Left renal pelvis (tissue), 4 donors: ENCODE measurements at places on chromosomes 16 and 17.

- DNase-seq: no peak
These were observed 301.7 kb upstream of the N4BP1 start for GRCh38 chr16:48911700-48912099.

DNA sequence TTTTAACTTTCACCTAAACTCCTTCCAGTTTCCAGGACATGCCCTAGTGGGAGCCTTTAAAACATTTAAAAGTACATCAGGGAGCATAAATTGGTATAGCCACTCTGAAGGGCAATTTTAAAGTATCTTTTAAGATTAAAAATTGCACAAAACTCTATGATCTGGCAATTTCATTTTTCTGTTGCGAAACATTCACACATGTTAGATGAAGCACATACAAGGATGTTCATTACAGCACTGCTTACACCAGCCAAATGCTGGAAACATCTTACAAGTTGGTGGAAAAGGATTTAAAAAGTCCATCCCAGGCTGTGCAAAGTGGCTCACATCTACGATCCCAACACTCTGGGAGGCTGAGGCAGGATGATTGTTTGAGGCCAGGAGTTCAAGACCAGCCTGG lies 26.4 kb upstream of the LONP2 start:
- no peak for DNase-seq

- no peak for DNase-seq
These were observed 20.0 kb downstream of the MTHFSD start for GRCh38 chr16:86534779-86535615.

GRCh38 chr16:75506574-75506973 lies 11.3 kb upstream of the CHST6 start:
- no peak for DNase-seq

DNA sequence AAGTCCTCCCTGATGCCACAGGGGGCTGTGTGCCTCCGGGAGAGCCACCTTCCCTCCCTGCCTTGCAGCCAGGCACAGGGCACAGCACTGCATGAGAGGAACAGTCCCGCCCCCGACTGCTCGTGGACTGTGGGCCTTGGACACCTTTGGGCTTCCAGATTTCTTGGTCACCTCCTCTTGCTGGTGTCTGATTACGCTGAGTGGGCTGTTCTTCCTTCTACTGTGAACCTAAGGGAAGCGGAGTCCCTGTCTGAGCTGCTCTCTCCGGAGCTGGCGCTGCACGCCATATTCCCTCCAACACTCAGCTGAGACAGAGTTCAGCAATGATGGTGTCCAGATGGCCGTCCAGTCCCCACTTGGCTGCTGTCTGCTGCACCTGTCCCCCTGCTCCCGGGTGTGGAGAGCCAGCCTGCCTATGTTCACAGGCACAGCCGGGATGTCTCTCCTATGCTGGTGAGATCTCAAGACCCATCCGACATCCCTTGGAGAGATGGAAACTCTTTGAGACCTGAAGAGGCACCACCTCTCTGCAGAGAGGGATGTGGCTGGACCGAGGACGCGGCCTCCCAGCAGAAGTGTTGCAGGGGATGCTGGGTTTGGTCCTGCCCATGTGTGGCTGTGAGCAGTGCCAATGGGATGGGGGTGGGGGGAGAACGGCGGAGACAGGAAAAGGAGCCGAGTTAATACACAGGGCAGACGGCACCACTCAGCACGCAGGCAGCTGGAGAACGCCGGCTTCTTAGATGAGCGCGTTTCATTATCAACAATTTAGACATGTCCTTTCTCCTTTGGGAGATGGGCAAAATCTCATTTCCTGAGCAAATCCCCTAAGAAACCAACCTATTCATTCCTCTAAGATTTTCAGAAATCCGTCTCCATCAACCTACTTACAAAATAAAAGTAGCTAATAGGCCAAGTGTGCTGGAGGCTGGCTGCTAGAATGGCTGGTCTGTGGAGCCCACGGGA lies 171.9 kb downstream of the ENGASE start:
- DNase-seq: no peak

DNA sequence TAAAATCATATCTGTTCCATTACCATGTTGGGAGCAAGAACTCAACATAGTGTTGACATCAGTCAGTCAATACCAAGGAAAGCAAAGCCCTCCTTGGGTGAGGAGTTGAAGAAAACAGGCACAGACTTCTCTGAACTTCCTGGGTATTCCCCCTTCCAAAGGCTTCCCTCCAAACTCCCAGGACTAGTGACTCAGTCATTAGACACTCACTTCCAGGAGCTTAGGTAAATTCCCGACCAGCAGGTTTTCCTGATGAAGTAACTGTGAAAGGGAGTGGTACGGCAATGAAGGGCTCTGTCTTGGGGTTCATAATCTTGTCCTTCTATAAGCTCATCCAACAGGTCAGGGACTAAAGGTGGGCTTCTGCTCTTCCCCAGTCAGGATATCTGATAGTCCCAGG lies 293.8 kb upstream of the AXIN2 start:
- no peak for DNase-seq

GRCh38 chr16:50203681-50204080 lies 50.6 kb downstream of the TENT4B start:
- no peak for DNase-seq

GRCh38 chr17:49842371-49842770 lies 5.5 kb downstream of the TAC4 start:
- DNase-seq: no peak

DNA sequence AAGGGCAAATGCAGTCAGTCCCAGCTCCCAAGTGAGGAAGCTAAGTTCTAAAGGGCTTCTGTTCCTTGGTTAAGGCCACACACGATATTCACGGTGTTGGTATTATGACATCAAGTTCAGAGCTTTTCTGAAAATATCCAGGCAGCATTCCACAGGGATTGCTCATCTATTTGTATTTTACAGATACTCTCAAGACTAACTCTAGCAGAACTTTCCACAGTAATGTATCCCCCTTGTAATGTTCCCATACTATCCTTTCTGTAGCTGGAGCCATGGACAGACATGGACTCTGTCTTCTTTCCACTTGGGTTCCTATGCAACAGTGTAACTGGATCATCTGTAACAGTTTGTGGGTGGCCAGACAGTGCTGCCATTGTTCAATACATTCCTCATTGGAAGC lies 13.5 kb downstream of the SDR42E1 start:
- DNase-seq: no peak
